Iris pigment epithelial cell (primary cell): ENCODE measurements at places on chromosomes 5 and 9.

GRCh38 chr5:5523066-5523505, 100.6 kb downstream of the ICE1 start:
- peak; percentile 1 for DNase-seq

DNA sequence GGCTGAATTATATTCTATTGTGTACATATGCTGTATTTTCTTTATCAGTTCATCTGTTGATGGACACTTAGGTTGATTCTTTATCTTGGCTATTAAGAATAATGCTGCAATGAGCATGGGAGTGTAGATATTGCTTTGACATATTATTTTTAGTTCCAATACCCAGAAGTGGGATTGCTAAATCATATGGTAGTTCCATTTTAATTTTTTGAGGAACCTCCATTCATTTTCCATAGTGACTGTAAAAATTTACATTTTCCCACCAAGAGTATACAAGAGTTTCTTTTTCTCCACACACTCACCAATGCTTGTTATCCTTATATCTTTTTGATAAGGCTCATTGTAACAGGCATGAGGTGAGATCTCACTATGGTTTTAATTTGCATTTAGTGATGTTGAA, 19.4 kb downstream of the JAK2 start:
- no peak for DNase-seq

DNA sequence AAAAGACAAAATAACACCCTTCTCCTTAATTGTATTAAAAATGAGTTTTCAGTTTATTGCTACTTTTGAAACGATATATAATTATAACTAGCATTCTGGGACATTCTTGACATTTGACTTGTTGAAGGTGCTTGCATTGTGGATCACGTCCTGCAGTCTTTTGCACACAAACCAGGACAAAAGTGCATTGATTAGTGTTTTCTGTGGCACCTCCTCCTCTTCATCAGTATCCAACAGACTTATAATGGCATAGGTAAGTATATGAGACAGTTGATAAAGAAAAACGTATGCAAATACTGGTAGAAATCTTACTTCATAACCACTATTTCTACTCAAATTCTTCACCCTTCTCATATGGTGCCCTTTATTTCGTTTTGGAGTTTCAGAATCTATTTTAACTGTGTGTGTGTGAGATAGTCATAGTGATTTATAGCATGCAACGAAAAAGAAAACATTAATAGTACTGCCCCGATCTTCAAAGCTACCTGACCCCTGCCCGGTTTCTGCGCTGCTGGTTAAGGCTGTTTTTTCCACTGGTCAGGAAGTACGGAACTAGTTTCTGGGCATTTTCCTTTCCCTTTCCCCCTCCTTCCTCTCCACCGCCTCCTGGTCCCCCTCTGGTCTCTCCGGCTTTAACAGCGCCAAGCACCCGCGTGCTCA, 639 bp upstream of the RASA1 start:
- no peak for DNase-seq

GRCh38 chr9:105405514-105406131, 42.2 kb upstream of the FSD1L start:
- peak; percentile 63 for DNase-seq

DNA sequence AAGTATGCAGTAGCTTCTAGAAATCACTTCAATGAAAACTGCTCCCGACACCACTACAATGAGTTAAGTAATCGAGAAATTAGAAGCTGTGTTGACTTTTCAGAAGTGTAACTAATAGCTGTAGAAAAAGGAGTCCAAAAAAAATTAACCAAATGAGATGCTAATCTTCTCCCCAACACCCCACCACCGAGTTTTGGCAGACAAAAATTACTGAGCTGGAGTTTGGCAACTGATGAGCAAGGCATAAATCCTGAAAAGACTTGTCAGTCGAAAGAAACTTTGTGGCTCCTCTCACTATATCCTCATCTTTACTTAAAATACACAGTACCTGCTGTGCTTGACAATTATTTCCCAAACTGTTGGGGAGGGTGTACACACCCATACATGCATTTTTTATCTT, 191.9 kb downstream of the EBF1 start:
- no peak for DNase-seq

- DNase-seq, result no peak
These were observed 6.8 kb upstream of the SLC2A8 start for GRCh38 chr9:127390248-127390545.

GRCh38 chr5:178244576-178244975, 12.0 kb upstream of the PHYKPL start:
- peak; percentile 97 for DNase-seq

DNA sequence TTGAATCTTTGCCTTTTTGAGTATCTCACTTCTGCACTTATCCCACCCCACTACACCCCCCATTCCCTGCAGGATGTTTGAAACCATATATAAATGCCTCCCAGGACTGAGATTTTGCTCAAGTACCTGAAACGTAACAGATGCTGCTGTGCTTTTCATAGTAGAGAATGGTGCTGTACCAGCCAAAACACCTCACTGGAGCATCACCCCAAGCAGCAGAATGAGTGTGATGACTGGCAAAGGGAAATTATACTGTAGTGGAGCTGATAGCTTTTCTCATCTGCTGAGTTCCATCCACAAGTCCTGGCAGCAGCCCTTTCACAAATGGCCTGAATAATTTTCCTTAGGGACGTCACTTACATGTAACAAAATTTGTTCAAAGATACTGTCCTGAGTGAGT, 246.1 kb downstream of the KDM4C start:
- no peak for DNase-seq

DNA sequence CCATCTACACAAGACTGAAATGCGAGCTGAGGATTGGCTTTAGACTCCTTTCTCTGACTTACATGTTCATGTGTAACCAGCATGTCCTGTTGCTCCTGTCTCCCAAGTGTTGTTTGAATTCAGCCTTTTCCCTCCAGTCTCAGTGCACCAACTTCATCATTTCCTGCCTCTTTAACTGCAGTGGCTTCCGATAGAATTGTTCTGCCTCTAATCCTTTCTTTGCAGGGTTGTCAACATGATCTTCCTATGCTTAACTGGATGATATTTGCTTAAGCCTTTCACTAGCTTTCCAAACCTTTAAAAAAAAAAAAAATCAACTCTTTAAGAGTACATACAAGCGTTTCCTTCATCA, 6.7 kb upstream of the FYB1 start:
- no peak for DNase-seq

DNA sequence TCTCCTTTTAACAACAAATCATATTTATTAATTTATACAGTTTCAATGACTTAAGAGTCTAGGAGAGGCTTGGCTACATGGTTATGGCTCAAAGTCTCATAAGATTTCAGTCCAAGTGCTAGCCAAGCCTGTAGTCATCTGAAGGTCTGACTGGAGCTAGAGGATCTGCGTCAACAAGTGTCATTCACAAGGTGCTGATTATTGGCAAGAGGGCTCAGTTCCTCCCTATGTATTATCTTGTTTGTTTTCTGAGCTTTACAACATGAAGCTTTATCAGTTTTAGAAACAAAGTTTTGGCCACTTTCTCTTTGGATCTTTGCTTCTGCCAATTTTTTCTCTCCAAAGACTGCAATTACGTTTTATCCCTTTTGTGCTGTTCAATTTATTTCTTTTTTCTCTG, 94.7 kb downstream of the RICTOR start:
- peak; percentile 3 for DNase-seq

DNA sequence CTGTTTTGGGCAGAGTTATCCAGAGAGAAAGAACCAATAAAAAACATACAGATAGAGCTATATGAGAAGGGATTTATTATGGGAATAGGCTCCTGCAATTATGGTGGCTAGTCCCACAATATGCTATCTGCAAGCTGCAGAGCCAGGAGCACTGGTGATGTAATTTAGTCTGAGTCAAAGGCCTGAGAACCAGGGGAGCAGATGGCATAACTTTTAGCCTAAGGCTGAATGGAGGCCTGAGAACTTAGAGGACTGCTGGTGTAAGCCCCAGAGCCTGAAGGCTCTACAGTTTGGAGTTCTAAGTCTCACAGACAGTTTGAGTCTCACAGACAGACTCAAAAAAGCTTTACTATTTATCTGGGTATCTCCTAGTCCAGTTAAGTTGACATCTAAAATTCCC, 263.8 kb downstream of the FBXL7 start:
- DNase-seq, result peak; percentile 63

- no peak for DNase-seq
These were observed 21.4 kb downstream of the SPZ1 start for GRCh38 chr5:80341016-80341775.

GRCh38 chr5:91123901-91124300, 259.2 kb downstream of the ARRDC3 start:
- no peak for DNase-seq

DNA sequence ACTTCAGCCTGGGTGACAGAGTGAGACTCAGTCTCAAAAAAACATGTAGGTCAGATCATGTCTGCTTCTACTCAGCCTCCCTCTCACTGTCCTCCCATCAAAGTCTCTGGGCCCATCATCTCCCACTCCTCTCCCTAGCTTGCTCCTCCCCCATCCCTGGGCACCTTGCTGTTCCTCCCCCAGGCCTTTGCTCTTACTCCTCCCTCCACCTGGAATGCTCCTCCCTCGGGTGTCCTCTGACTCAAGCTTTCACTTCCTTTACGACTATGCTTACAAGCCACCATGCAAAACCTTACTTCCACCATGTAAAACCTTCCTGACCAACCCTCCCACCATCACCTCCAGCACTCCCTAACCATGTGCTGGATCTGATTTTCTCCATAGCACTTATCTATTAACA, 51.5 kb downstream of the MTMR12 start:
- peak; percentile 44 for DNase-seq

- no peak for DNase-seq
These were observed 146.6 kb downstream of the MAN2A1 start for GRCh38 chr5:109836280-109836679.

- no peak for DNase-seq
These were observed 37.1 kb upstream of the LRRC14B start for GRCh38 chr5:154236-154635.

DNA sequence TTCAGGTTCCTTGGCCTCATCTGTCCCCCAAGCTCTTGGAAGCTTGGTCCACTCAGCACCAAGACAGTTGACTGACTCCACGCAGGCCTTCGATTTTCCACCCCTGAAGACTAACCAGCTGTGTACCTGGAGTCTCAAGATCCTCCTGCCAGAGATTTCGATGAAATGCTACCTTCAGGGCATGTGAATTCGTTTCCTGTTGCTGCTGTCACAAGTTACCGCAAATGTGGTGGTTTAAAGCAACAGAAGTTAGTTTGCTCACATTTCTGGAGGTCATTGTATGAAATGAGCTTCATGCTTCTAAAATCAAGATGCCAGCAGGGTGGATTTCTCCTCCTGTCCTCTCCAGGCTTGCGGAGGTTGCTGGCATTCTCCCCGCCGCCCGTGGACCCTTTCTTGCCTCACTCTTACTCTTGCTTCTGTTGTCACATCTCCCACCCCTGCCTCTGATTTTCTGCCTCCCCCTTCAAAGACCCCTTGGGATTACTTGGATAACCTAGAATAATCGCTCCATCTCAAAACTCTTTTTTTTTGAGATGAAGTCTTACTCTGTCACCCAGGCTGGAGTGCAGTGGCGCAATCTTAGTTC, 27.6 kb upstream of the RETREG1 start:
- DNase-seq, result no peak
